ENCODE measurements at places on chromosomes 2 and 18. TPM values are rescaled to one million over a fixed set of nuclear protein-coding genes. Genes with fewer than 3 reads are reported as not detected.

KIAA2012 gene
- total RNA-seq: not detected

CYP1B1 gene
- total RNA-seq: 37.8 TPM

FABP1 gene
- not detected for total RNA-seq

CCDC74B gene
- total RNA-seq: 6.8 TPM

ERMN gene
- total RNA-seq: under 0.01 TPM

AMER3 gene
- not detected for total RNA-seq

HOXD4 gene
- 0.06 TPM for total RNA-seq

ZBTB7C gene
- 0.53 TPM for total RNA-seq

RAMP1 gene
- 14.9 TPM for total RNA-seq

SPDYA gene
- total RNA-seq: 0.79 TPM

HIBCH gene
- 19.3 TPM for total RNA-seq

IDH1 gene
- total RNA-seq: 218 TPM

RAX gene
- not detected for total RNA-seq

TBR1 gene
- not detected for total RNA-seq

GALNT5 gene
- total RNA-seq: 28.8 TPM

DRC1 gene
- not detected for total RNA-seq

TMEM17 gene
- total RNA-seq: 2.2 TPM

ESPNL gene
- 0.40 TPM for total RNA-seq

CACNB4 gene
- total RNA-seq: 1.3 TPM

ALK gene
- total RNA-seq: not detected

REG3G gene
- not detected for total RNA-seq

DCDC2C gene
- total RNA-seq: not detected

CXXC1 gene
- 34.5 TPM for total RNA-seq

KLHL30 gene
- 1.6 TPM for total RNA-seq

BOLL gene
- not detected for total RNA-seq

CHCHD5 gene
- 6.7 TPM for total RNA-seq

TMEM163 gene
- 0.26 TPM for total RNA-seq

FSIP2 gene
- total RNA-seq: 0.06 TPM

CRYBA2 gene
- not detected for total RNA-seq

CD207 gene
- not detected for total RNA-seq

POTEI gene
- not detected for total RNA-seq

TTC32 gene
- total RNA-seq: 4.8 TPM

PLB1 gene
- 1.2 TPM for total RNA-seq

TRAK2 gene
- 85.3 TPM for total RNA-seq

GPR45 gene
- total RNA-seq: not detected

RGPD4 gene
- under 0.01 TPM for total RNA-seq

CCDC141 gene
- total RNA-seq: 2.6 TPM

MAL gene
- total RNA-seq: not detected

VAPA gene
- total RNA-seq: 273 TPM

PPP1R1C gene
- total RNA-seq: 0.56 TPM

FOXI3 gene
- total RNA-seq: not detected

DUSP28 gene
- total RNA-seq: 3.4 TPM

AOX1 gene
- 23.0 TPM for total RNA-seq

SCYGR7 gene
- not detected for total RNA-seq

C1QL2 gene
- not detected for total RNA-seq

OR6B3 gene
- total RNA-seq: not detected

RUFY4 gene
- not detected for total RNA-seq

VIL1 gene
- total RNA-seq: not detected
